Esophagus squamous epithelium (tissue), 5 donors: ENCODE measurements at places on chromosomes 2 and 18.

- no peaks in the 10 kb centered on the region for H3K36me3 ChIP-seq
- no peak overlapping the region for H3K27ac ChIP-seq
- no peaks in the 10 kb centered on the region for H3K4me1 ChIP-seq
- no peak for DNase-seq
Measured at GRCh38 chr2:230902180-230902899, 22.7 kb downstream of the GPR55 start.

- H3K36me3 ChIP-seq, result no peaks in the 10 kb centered on the region
- no peaks in the 10 kb centered on the region for H3K27me3 ChIP-seq
- no peak for DNase-seq
- H3K27ac ChIP-seq, result peak overlapping the region; percentile 18
- peak overlapping the region; percentile 22 for H3K4me3 ChIP-seq
- no peaks in the 10 kb centered on the region for H3K4me1 ChIP-seq
Measured at GRCh38 chr2:207473049-207473930, 56.5 kb upstream of the CREB1 start.

DNA sequence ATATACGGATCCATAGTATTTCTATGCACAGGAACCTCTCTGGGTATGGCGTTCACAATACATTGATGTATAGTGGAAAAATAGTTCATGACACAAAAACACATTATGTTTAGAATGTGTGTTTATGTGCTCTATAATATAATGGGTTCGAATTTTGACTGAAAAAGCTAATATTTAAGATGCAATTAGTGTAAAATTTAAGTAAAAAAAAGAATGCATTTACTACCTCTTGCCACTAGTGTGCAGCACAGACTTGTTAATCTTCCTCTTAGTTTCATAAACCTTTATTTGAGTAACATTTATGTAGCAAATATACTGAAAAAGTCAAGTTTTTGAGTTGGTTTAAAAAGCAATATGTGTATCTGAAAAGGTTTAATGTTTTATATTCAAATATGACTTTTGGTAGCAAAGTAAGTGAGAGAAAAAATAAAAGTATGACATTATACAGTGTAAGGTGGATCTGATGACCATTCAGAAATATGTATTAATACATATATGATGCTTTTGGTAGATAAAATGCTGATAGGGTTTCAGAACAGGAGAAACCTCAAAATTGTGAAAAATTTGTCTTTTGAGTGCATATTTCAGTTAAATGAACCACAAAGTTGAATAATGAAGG, 49.4 kb downstream of the CCDC102B start:
- no peaks in the 10 kb centered on the region for H3K4me1 ChIP-seq
- H3K27me3 ChIP-seq, result no peaks in the 10 kb centered on the region
- H3K36me3 ChIP-seq, result no peaks in the 10 kb centered on the region
- no peak for DNase-seq

DNA sequence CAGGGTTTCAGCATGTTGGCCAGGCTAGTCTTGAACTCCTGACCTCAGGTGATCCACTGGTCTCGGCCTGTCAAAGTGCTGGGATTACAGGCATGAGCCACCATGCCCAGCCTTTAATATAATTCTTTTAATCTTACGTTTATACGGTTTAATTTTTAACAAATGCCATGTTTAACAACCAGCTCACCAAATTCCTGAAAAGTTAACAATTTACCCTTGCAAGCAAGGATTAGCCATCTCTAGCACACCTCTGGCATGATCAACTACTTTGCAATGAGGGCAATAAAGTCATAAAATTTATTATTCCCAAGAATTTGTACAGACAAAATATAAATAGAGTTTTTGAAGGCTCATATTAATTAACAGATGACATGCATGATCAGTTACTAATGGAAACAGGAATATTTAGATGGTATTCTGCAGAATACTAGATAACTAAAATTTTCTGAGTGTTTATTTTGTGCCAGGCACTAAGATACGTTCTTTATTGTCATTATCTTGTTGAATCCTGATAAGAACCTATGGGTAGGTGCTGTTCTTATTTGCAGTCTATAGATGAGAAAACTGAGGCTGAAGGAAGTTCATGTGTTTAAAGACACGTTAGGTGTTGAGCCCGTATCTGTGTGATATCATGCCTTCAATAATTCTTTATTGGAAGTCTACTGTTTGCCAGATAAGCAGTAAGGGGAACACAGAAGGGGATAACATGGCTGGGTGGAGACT, 190.1 kb downstream of the CDCA7 start:
- no peak overlapping the region for H3K4me3 ChIP-seq
- H3K27ac ChIP-seq, result no peak overlapping the region

- H3K27me3 ChIP-seq, result peaks cover 21% of the 10 kb centered on the region
- no peak overlapping the region for H3K4me3 ChIP-seq
- DNase-seq, result no peak
- H3K27ac ChIP-seq, result no peak overlapping the region
Measured at GRCh38 chr2:1995987-1996386, 251.7 kb upstream of the PXDN start.

GRCh38 chr2:139911160-139911559, 1131.0 kb upstream of the NXPH2 start:
- no peaks in the 10 kb centered on the region for H3K4me1 ChIP-seq
- no peak overlapping the region for H3K4me3 ChIP-seq
- no peaks in the 10 kb centered on the region for H3K36me3 ChIP-seq
- H3K27ac ChIP-seq, result no peak overlapping the region
- no peak for DNase-seq

GRCh38 chr2:100427627-100428258, 10.3 kb upstream of the CHST10 start:
- no peaks in the 10 kb centered on the region for H3K36me3 ChIP-seq
- DNase-seq, result no peak
- no peaks in the 10 kb centered on the region for H3K27me3 ChIP-seq
- H3K27ac ChIP-seq, result no peak overlapping the region
- H3K4me1 ChIP-seq, result no peaks in the 10 kb centered on the region

DNA sequence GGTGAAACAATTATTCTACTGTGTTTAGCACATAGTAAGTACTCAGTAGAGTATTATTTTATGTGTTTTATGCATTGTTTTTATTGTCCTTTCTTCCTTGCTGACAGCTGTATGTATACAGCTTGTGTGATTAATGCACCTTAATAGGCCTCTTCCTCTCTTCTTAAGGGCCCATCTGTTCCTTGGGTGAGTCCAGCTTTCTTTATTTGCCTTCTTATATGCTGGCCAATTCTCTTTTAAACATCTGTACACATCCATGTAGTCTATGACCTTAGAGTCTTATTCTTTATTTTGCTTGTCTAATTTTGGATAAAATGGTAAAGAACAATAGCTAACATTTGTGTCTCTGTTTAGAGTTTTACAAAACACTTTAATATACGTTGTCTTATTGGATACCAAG, 333.7 kb upstream of the MEIS1 start:
- no peak overlapping the region for H3K27ac ChIP-seq
- no peaks in the 10 kb centered on the region for H3K27me3 ChIP-seq
- no peak for DNase-seq

DNA sequence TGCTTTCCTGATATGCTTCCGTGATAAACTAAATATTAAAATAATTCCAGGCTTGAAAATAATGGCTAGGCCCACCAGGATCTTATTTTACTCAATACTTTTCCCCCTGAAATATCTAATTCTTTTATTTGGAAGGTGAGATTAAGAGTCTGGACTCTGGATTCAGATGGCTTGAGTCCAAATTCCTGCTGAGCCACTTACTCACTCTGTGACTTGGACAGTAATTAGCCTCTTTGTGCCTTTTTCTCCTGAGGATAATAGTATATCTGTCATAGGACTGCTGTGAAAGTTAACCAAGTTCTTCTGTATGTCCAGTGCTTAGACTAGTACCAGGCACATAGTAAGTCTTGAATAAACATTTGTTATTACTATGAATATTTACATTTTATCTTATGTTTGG, 127.3 kb upstream of the ERBB4 start:
- no peak for DNase-seq
- no peaks in the 10 kb centered on the region for H3K4me1 ChIP-seq
- no peaks in the 10 kb centered on the region for H3K27me3 ChIP-seq
- H3K36me3 ChIP-seq, result no peaks in the 10 kb centered on the region

DNA sequence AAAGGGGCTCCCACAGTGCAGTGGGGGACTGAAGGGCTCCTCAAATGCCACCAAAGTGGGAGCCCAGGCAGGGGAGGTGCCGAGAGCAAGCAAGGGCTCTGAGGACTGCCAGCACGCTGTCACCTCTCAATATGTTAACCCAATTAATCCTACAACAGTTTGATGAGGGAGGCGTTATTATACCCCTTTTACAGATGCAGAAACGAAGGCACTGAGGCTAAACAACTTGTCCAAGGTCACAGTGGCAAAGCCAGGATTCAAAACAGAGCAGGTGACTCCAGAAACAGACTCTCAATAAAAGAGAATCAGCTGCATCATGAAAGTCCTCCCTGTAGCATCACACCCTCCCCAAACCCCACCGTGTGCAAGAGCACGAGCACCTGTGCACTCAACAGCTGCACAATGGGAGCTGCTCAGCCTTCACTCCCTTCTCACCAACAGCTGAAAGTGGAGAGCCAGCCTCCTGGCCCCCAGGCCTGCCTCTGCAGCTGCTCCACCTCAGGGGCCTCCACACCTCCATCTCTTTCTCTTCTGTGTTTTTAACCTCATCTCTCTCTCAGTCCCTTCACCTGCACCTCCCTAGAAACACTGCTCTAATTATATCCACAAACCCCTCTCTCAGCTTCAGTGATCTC, 8.1 kb downstream of the NPC1 start:
- H3K4me1 ChIP-seq, result peaks cover 75% of the 10 kb centered on the region
- no peak overlapping the region for H3K27ac ChIP-seq
- H3K36me3 ChIP-seq, result no peaks in the 10 kb centered on the region
- DNase-seq, result no peak
- H3K4me3 ChIP-seq, result no peak overlapping the region
- H3K27me3 ChIP-seq, result no peaks in the 10 kb centered on the region

DNA sequence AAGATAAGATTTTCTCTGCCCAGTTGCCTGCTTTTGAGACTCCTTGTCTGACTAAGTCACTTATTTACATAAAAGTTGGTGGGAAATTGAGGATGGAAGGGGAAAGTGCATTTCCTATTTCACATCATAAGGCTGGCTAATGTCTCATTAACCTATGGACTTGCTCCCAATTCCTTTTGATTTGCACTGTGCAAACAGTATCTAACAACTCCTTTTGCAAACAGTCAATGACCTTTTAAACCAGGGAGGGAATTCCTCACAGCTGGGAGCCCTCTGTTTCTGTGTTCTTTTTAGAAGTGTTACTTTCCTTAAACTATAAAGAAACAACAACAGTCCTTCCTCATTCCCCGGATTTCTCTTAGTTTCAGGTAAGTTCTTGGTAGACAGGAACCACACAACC, 272.8 kb downstream of the RND3 start:
- H3K27ac ChIP-seq, result no peak overlapping the region
- no peak for DNase-seq
- H3K27me3 ChIP-seq, result no peaks in the 10 kb centered on the region
- no peaks in the 10 kb centered on the region for H3K36me3 ChIP-seq

GRCh38 chr2:106606652-106607051, 119.5 kb downstream of the CD8B2 start:
- no peak overlapping the region for H3K4me3 ChIP-seq
- H3K36me3 ChIP-seq, result no peaks in the 10 kb centered on the region
- H3K4me1 ChIP-seq, result no peaks in the 10 kb centered on the region
- no peak for DNase-seq
- peaks cover 8% of the 10 kb centered on the region for H3K27me3 ChIP-seq

GRCh38 chr2:38176619-38177021, 100.7 kb upstream of the CYP1B1 start:
- peak overlapping the region; percentile 75 for H3K27ac ChIP-seq
- H3K4me3 ChIP-seq, result no peak overlapping the region
- no peaks in the 10 kb centered on the region for H3K36me3 ChIP-seq
- H3K27me3 ChIP-seq, result no peaks in the 10 kb centered on the region

- H3K36me3 ChIP-seq, result no peaks in the 10 kb centered on the region
- no peak for DNase-seq
- H3K27ac ChIP-seq, result no peak overlapping the region
Measured at GRCh38 chr2:209553913-209554312, 130.1 kb downstream of the MAP2 start.

GRCh38 chr18:9874728-9875127, 11.0 kb upstream of the TXNDC2 start:
- H3K4me3 ChIP-seq, result no peak overlapping the region
- H3K4me1 ChIP-seq, result peaks cover 9% of the 10 kb centered on the region
- no peaks in the 10 kb centered on the region for H3K36me3 ChIP-seq
- no peak for DNase-seq

DNA sequence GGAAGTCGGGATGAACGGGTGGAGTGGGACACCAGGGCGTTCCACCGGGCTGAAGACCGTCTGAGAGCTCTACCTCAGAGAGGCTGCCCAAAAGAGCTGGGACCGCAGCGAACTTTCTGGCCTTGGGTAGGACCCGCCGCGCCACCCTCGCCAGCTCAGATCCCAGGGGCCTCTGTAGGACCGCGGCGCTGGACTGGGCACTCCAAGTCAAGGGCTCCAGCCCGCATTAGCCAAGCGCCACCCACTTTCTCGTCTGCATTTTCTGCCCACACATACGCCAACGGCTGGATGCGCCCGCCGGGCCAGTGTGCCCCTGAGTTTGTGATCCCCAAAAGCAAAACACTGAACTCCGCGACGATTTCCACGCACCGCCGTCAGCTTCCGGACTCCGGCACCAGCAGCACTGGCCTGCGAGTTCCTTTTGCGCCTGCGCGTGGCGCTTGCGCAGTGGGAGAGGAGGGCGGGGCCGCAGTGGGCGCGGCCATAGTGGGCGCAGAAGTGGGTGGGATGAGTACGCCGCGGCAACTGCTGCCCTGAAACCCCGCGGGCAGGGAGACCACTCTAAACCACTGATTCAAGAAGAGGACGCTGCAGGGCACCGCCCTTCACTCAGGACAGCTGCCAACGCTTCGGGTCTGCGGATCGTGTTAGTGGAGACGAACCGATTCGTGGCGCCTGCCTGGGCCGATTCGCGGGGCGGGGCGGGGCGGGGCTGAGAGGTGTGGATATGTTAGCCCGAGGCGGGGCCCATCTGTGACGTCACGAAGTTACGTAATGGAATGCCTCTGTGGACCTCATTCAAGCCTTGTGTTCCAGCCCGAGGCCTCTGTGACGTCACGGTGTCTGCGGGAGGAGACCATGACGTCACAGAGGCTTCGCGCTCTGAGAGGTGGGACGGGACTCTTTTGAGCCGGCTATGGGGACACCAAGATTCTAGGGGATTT, 10.5 kb downstream of the OSR1 start:
- peak; percentile 84 for DNase-seq
- peaks cover 39% of the 10 kb centered on the region for H3K4me1 ChIP-seq
- H3K27ac ChIP-seq, result peak overlapping the region; percentile 96

DNA sequence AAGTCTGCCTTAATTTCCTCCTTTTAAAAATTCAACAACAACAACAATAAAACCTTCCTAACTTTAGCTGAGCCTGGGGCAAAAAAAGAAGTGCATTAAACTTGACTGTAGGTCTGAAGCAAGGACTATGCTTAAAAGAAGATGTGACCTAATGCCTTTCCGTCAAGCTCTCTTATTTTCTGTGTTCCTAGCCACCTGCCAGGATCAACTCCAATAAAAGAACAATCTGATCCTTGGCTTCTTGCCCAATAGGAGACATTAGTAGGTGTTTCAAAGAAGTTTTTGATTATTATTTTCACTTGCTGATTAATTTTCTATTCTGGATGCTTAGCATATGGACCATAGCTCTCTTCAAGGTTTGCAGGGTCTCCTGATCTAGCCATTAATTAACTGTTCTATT, 237.5 kb downstream of the STK39 start:
- H3K36me3 ChIP-seq, result no peaks in the 10 kb centered on the region
- H3K27ac ChIP-seq, result no peak overlapping the region
- H3K4me1 ChIP-seq, result no peaks in the 10 kb centered on the region

- peaks cover 6% of the 10 kb centered on the region for H3K4me1 ChIP-seq
- H3K36me3 ChIP-seq, result peaks cover 15% of the 10 kb centered on the region
- H3K27me3 ChIP-seq, result no peaks in the 10 kb centered on the region
- H3K27ac ChIP-seq, result peak overlapping the region; percentile 2
Measured at GRCh38 chr2:10792660-10793400, 19.8 kb downstream of the PDIA6 start.

- no peaks in the 10 kb centered on the region for H3K36me3 ChIP-seq
- H3K27ac ChIP-seq, result no peak overlapping the region
- no peak for DNase-seq
- H3K4me1 ChIP-seq, result peaks cover 5% of the 10 kb centered on the region
- no peaks in the 10 kb centered on the region for H3K27me3 ChIP-seq
Measured at GRCh38 chr2:44237221-44237620, 38.1 kb upstream of the SLC3A1 start.
